ENCODE measurements at places on chromosomes 3 and 15. TPM values are rescaled to one million over a fixed set of nuclear protein-coding genes. Genes with fewer than 3 reads are reported as not detected.

The CRABP1 gene
- total RNA-seq, result not detected

The CCR4 gene
- total RNA-seq, result 0.29 TPM

The SLC9A9 gene
- total RNA-seq, result 0.45 TPM

The SAXO2 gene
- 0.43 TPM for total RNA-seq

The TMC3 gene
- not detected for total RNA-seq

The KCNH8 gene
- 0.24 TPM for total RNA-seq

The MKRN3 gene
- not detected for total RNA-seq

The SLC22A14 gene
- total RNA-seq, result not detected

The DUOXA1 gene
- total RNA-seq, result not detected

The DAPK2 gene
- total RNA-seq, result 0.69 TPM

The CIDEC gene
- 0.24 TPM for total RNA-seq

The SLC2A2 gene
- not detected for total RNA-seq

The ZMYND10 gene
- 0.61 TPM for total RNA-seq

The DNAH12 gene
- not detected for total RNA-seq

The REC114 gene
- not detected for total RNA-seq

The MCF2L2 gene
- 1.0 TPM for total RNA-seq

The USP13 gene
- 7.1 TPM for total RNA-seq

The ACP3 gene
- 0.26 TPM for total RNA-seq

The C2CD4A gene
- total RNA-seq, result not detected

The PIERCE2 gene
- total RNA-seq, result 4.1 TPM
